ENCODE measurements at places on chromosomes 4 and X.

- DNase-seq: peak; percentile 27
Measured at GRCh38 chr4:19033816-19034733, 1012.5 kb upstream of the LCORL start.

GRCh38 chr4:55186700-55187099, 61.3 kb upstream of the KDR start:
- no peak for DNase-seq

DNA sequence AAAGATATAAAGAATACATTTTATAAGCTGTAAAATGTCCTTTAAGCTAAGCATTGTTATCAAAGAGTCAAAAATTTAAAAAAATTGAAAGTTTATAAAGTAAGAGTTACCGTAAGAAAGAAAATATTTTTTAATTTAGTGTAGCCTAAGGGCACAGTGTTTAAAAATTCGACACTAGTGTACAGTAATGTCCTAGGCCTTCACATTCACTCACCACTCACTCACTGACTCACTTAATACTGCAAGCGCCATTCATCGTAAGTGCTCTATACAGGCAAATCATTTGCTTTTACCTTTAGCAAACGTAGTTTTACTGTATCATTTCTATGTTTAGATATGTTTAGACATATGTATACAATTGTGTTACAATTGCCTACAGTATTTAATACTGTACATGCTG, 20.2 kb downstream of the GLRA3 start:
- DNase-seq: no peak

DNA sequence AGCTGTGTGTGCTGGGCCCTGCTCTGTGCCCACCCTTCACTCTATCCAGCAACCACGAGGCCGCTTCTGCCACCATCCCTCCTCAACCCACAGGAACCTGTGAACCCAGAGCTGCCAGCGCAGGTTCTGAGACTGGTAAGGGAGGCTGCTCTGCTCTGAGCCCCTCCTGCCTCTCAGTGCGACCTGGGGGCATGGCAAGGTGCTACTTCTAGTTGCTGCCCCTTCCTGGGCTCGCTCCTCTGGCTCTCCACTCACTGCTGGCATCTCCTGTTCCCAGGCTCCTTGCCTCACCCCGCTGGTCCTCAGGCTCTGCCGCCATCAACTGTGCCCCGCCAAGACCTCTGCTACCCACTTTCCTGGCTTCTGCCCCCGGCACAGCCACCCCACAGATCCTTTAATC, 39.3 kb downstream of the RNF212 start:
- DNase-seq: no peak

DNA sequence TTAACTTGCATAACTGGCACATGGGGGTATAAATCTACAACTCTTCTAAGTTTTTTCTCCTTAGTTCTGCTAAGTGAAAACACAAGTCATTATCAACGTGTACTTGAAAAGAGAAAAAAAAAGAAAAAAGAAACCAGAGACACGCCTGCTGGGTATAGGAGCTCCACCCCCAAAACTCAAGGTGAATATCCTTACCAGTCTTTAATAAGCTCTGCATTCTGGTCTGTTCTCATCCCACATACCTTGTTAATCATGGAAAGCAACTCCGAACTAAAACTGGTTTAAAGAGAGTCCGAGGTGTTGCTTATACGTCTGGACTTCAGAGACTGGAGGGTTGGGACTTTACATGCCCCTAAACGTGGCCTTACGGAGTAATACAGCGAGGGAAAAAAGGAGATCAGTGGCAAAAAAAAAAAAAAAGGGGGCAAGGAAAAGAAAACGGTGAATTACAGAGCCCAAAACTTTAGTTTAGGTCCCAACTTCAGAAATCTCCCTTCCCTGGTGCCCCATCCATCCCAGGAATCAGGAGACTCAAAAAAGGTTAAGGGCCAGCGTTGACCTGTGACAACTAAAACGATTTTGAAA, 1.0 kb downstream of the PGRMC2 start:
- peak; percentile 61 for DNase-seq

GRCh38 chr4:1449475-1449832, 43.2 kb upstream of the NKX1-1 start:
- DNase-seq: no peak

DNA sequence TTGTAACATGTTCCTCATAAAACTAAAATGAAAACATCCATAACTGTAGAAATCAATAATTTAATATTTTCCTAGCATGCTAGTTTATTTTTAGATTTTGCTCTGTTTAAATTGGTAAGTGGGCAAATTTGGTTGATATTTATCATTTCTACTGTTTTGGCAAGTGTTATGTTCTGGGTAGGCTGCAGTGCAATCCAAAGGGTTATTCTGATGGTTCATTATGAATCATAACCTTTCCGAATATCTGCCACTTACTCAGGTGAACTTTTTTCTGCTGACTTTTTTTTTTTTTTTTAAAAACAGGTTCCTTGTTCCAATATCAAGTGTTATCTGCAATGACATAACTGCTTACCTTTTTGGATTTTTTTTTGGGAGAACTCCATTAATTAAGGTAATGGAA, 52.0 kb downstream of the CDS1 start:
- DNase-seq: no peak

GRCh38 chrX:138859421-138859820, 147.9 kb upstream of the FGF13 start:
- DNase-seq: no peak

DNA sequence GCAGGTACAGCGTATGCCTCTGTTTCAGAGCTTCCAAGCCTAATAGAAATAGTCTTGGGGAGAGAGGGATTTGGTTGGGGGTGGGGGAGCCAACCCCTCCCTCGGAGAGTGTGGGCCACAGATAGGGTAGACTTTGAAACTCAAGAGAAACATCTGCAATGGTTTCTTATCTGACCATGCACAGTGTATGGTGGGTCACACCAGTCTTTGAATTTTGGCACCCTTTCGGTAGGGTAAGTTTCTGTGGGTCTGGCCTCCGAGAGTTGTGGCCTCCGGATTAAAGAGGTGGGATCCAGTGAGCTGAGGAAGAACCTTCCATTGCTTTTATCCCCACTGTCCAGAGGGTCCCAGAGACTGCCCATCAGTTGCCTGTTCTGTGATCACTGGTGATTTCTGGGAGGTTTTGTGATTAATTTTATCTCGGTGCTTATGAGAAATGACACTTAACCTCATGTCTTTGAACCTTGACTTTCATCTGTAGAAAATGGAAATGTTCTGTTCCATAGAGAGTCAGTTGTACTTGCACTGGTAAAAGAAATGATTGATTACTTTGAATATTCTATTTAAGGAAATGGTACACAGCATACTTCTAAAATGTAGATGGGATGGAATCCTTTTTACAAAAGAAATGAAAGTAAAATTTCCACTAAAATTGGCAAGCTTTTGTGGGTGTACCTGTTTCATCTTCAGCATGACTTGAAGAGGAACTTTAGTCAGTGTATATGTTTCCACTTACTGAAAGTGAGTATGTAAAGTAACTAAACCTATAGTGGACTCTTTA, 62.7 kb downstream of the TMEM131L start:
- DNase-seq: no peak

DNA sequence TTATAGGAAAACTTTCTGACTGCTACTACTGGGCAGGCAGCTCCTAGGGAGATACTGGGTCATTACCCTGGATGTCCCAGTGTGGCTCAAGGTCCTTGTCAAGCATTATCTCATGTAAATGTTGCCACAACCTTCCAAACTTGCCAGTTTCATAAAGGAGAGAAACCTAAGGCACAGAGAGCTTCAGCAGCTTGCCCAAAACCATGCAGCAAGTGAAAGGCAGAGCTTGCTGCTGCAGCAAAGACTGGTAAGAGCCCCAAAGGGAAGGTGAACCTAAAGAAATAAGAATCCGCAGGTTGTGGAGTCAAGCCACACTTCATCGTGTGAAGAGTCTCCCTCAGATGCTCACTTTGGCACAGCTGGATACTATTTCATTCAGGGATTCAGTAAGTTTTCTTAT, 2.3 kb downstream of the MPP1 start:
- DNase-seq: no peak

DNA sequence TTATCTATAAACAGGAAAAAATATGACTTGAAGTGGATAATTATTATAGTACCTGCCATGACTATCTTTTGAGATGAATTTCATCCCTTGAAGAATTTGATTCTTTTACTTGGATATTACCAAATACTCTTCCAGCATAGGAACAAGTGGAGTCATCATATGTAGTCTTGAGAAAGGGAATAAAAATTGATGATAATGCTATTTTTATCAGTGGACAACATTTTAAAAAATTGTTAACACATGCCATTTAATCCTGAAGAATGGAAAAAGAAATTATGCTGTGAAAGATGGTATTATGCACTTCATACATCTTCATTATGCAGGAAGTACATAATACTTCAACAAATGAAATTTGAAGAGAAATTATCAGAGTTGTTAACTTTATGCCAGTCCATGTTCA, 83.6 kb downstream of the ITIH6 start:
- DNase-seq: no peak

DNA sequence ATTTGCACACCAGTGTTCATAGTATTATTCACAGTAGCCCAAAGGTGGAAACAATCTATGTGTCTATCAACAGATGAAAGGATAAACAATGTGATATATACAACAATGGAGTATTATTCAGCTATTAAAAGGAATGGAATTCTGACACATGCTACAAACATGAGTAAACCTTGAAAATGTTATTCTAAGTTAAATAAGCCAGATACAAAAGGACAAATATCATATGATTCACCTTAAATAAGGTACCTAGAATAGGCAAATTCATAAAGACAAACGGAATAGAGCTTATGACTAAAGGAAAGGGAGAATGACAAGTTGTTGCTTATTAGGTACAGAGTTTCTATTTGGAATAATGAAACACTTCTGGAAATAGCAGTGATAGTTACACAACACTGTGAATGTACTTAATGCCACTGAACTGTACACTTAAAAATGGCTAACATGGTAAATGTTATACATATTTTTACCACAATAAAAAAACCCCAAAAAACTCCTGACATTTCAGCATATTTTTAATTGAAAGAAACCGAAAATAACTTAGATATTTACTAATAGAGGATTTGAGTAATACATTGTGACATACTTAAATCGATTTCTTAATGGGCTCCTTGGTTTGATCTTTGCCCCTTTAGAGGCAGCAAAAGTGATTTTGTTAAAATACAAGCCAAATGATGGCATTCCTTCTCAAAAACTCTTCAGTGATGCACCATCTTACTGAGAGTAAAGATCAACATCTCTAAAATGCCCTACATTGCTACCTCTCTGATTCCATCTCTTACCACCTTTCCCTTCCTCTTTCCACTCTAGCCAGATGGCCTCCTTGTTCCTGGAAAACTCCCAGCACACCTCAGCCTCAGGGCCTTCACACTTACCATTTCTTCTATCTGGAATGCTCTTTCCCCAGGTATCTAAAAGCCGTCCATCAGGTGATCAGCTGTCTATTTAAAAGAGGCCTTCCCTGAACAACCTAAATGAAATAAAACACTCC, 8.6 kb upstream of the CYP2U1 start:
- no peak for DNase-seq

DNA sequence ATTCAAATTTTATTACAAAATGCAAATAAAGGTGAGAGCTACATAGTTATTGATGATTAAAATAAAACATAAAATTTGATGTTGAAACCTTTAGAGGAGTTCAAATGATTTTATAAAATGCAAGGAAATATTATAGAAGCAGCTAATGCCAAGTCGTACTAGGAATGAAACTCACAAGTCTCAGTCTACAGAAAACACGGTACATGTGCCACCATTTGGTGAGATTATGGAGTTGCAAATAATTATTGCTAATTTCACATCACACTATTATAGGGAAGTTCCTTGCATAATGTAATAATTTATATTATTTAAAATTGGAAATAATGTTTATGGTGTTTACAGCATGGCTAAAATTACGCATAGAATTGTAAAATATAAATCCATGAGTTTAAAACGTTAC, 1601.7 kb upstream of the TENM3 start:
- DNase-seq: no peak
